Jurkat, Clone E6-1 (cell line): ENCODE measurements at places on chromosomes 5 and 9.

DNA sequence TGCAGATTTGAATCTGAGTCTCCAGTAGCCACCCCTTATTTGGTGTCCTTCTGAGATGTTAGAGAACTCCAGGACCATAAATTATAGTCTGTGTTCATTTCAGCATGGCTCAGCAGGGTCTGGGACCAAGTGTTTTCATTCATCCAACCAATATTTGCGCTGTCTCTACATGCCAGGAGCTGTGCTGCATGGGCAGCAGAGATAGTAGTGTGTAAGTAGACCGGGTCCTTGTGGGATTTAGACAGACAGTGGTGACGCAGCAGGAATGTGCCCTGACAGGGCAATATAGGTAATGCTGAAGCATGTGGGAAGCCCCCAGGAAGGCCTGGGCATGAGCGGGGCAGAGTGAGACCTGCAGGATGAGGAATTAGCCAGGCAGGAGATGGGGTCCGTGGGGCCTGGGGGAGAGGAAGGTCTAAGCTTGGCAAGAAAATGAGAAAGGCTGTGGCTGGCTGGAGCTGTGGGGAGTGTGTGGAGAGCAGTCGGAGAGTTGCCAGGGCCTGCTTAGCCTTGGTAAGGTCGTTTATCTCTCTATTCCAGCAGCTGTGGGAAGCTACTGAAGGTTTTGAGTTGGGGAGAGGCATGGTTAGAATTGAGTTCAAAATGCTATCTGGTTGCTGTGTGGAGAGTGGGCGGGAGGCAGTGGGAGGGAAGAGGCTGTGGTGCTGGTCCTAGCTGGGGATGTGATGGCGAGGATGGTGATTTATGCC lies 16.8 kb downstream of the STXBP1 start:
- DNase-seq = no peak

DNA sequence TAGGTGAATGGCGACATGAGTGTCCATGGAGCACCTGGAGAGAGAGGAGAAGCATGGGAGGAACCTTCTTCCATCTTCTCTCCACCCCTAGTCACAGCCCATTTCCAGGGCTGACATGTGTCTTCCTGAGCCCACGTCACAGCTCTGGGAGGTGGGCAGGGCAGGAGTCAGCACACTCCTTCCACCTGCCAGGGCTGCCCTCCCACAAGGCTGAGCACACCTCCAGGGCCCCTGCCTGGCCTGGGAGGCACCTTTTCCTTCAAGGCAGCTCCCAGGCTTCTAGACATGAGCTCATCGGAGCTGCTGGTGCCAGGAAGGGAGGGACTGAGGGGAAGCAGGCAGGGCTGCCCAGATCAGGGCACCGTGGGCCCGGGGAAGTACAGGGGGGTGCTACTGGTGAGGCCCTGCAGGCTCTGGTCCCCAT lies 13.6 kb upstream of the SYNPO start:
- DNase-seq = no peak

GRCh38 chr5:90475436-90475980 lies 844 bp downstream of the POLR3G start:
- no peak for DNase-seq

DNA sequence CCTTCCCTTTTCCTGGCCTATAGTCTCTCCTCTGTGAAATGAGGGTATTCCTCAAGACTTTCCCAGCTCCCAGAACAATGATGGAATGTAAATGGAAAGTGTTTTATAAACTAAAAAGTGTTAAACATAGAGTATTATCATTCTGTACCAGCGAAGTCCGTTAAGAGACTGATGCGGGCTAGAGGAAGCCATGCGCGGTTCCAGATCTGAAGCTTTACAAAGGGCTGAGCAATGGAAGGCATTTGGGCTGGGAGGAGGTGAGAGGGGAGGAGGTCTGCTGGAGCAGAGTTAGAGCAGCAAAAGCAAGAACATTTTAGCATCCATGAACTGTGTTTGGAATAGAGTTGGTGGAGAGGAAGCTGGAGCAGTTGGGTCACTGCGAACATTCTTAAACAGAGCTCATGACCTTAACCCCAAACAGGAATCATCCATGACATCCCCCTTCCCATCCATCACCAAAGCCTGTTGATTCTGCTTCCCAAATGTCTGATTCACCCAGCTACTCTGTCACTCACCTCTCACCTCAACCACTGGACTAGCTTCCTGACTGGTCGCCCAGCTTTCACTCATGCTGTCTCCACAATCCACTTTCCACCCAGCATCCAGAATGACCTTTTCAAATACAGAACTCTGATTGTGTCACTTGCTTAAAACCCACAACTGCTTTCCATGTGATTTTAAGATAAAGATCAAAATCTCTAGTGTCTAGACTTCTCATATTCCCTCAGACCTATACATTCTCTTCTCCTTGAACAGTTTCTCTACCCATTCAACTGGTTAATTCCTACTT lies 37.1 kb downstream of the CDK5RAP2 start:
- no peak for DNase-seq

GRCh38 chr5:151144275-151144674 lies 13.3 kb downstream of the ANXA6 start:
- DNase-seq = no peak

- DNase-seq = no peak
These were observed 495.3 kb upstream of the NMUR2 start for GRCh38 chr5:152900332-152900731.

GRCh38 chr5:73856997-73857396 lies 231.0 kb downstream of the ARHGEF28 start:
- no peak for DNase-seq

GRCh38 chr5:81779125-81779915 lies 28.4 kb upstream of the SSBP2 start:
- no peak for DNase-seq

- DNase-seq = no peak
These were observed 47.3 kb downstream of the PAX5 start for GRCh38 chr9:36986468-36987408.

DNA sequence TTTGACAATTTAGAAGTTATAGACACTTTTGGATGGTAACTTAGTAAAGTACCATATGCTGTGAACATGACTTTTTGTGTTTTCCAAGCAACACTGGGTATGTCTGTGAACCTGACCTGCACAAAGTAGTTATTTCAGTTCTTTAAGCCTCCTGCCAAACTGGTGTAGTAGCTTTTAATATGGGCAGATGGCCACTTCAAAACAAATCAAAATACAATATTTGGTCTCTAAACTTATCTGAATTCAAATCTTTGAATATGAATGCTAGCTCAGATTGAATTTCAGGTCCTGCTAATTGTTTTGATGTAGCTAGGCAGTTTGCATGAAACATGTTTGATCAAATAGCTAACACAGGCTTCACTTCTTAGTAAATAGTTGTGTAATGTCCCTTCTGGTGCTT lies 1176.7 kb upstream of the CDH9 start:
- no peak for DNase-seq

GRCh38 chr5:39775086-39775796 lies 350.5 kb upstream of the DAB2 start:
- no peak for DNase-seq

DNA sequence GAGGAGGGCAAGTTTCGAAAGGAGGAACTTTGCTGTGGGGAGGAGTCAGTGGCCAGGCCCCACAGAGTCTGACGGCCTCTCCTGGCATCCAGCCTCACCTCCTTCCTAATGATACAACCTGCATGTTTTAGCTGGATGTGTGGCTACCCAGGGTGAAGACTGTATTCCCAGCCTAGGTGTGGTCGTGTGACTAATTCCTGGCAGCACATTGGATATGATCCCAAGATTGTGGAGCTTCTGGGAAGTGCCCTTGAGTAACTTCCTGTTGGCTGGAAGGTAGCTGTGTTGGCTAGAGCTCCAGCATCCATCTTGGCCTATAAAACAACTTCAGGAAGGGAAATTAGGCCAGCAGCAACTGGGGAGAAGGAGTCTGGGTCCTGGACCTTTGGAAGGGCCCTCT lies 19.0 kb upstream of the LPCAT1 start:
- DNase-seq = no peak

- DNase-seq = peak; percentile 8
These were observed 176.1 kb downstream of the PCSK1 start for GRCh38 chr5:96256795-96257470.

- DNase-seq = no peak
These were observed 412.8 kb upstream of the IRX4 start for GRCh38 chr5:2295476-2295875.

DNA sequence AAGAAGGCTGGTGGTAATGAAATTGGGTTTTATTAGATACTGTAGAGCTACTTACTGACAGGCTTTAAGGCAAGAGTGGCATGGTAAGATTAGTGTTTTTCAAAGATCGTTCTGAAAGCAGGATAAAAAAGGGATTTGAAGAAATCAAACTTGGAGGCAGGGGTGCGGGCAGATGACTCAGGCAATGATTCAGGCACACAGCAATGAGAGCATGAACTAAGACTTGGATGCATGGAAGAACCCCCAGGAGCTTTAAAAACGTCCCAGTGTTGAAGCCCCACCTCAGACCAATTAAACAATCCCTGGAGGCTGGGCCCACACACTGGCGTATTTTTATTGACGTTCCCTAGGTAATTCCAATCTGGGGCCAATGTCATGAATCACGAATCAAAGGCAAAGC lies 102.5 kb downstream of the SREK1 start:
- DNase-seq = no peak

DNA sequence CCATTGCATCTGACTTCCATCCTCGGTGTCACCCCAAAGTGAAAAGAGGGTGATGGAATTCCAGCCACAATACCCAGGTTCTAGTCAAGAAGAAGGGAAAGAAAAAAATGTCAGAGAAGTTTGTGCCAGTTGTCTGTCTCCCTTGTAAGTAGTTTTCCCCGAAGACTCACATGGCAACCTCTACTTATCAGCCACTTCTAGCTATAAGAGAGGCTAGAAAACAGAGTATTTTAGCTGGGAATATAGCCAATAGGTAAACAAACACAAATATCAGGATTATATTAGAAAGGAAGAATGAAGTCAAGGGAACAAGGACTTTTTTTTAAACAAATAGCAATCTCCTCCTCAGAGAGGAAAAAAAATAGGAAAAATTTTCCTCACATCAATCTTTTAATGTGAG lies 12.2 kb upstream of the ISL1 start:
- no peak for DNase-seq

GRCh38 chr5:1462358-1462757 lies 17.1 kb upstream of the SLC6A3 start:
- no peak for DNase-seq

- DNase-seq = no peak
These were observed 604.5 kb downstream of the GABRG2 start for GRCh38 chr5:162672061-162672460.

DNA sequence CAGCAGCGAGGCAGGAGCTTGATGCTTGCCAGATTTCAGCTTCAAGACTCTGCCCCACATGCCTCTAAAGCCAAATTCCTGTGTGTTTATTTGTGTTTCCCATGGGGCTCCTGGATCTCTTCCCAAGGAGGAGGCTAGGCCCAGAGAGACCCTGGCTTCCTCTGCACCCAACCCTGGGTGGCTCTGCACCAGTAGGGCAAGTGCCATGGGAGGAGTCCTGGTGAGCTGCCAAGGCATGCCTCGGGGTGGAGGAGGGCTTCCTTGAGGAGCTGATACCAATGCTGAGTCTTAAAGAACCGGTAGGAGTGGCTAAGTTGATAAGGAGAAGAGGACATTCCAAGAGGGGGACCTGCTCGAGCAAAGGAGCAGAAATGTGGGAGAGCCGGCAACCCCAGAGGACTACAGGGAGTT lies 6.8 kb upstream of the TIFAB start:
- no peak for DNase-seq

GRCh38 chr9:121732886-121733285 lies 81.5 kb downstream of the DAB2IP start:
- DNase-seq = peak; percentile 89

- peak; percentile 66 for DNase-seq
These were observed 140.1 kb upstream of the FBXL17 start for GRCh38 chr5:108521841-108522506.

- no peak for DNase-seq
These were observed 2.1 kb upstream of the SH3RF2 start for GRCh38 chr5:145934276-145934675.

DNA sequence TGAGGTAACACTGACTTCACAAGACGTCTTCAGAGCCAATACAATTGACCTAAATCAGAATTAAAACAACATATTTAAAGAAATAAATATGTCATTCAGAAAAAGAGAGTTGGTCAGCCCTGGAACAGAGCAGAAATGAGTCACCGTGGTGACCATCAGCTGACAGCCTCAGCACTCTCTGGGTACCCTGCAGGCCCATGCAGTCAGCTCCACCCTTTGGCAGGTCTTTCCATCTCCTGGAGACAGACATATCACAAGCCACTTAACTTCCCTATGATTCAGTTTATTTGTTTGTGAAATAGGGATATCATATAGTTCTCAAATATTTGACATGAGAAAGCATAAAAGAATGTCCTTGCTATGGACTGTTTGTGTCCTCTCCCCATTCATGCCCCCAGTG lies 151.6 kb upstream of the MEF2C start:
- no peak for DNase-seq

- DNase-seq = no peak
These were observed 25.7 kb downstream of the SYK start for GRCh38 chr9:90827181-90827871.

DNA sequence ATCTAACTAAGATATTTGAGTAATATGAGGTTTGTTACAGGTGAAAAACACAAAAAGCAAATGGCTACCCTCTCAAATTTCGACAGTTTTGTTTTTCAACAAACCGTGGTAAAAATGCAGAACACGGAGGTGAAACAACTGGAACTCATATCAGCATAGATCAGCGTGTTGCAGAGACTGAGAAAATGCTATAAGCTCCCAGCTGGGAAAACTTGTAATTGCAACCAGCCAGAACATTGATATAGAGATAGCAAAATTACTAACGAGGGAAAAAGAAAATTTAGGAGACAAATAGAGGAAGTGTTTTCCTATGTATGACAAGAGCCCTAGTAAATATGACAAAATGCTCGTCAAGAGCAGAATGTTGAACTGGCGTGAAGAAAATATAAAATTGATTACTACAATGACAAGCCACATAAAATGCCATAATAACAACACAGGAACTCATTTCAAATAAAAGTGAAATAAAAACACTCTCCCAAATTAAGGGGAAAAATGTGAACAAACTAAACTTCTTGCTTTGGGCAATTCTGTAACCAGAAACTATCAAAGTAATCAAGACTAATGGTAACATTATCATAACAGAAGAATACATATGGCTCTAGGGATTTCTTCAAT lies 1989.8 kb downstream of the EFNA5 start:
- no peak for DNase-seq

- no peak for DNase-seq
These were observed at the start of gene SLC25A48 for GRCh38 chr5:135834639-135835529. SLC25A48 (plus strand) TSS chr5:135834663; CDS start chr5:135834848, 185 bp downstream.

DNA sequence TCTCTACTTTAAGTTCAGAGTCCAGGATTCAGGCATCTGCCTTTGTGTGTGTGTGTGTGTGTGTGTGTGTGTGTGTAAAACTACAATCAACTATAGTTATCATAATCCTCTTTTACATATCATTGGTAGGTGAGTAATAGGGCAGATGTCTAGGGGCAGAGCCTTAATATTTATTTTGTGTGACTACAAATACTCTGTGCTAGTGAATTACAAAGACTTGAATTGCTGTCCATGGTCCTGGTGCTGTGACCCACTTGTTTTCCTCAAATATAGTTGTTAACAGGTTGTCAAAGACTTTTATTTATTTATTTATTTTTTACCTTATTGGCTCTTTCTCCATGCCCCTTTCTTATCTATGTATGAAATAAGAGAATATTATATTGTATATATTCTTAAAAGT lies 196.8 kb downstream of the ANXA1 start:
- DNase-seq = no peak
